ENCODE measurements at places on chromosomes 7 and 10. TPM values are rescaled to one million over a fixed set of nuclear protein-coding genes. Genes with fewer than 3 reads are reported as not detected.

PPIA gene
- 1,534 TPM for total RNA-seq

NKX2-3 gene
- total RNA-seq = not detected

DNA sequence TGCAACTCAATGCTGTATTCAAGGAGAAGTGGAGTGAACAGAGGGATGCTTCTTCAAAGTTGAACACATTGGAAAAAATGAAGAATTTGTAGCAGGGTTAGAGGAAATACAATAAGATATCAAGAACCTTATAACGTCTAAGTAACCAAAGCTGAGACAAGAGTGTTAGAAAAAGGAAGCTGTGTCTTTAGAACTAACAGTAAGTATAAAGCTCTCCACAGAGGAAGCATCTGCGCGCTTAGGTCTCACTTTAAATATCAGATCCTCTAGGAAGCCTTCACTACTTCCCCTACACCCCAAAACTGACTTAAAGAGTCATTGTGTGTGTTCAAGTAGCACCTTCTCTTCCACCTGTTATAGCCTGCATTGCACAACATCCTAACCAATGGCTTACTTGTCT, 43.0 kb downstream of the CH25H start:
- H3K36me3 ChIP-seq = no peaks in the 10 kb centered on the region
- peak overlapping the region; percentile 54 for H3K4me3 ChIP-seq
- H3K27me3 ChIP-seq = peaks cover 9% of the 10 kb centered on the region
- H3K27ac ChIP-seq = peak overlapping the region; percentile 19

GRCh38 chr10:124632064-124632531, 112.1 kb downstream of the FAM53B start:
- H3K4me1 ChIP-seq = peaks cover 95% of the 10 kb centered on the region
- H3K27me3 ChIP-seq = no peaks in the 10 kb centered on the region
- no peak for DNase-seq

IDI2 gene
- not detected for total RNA-seq

- no peak overlapping the region for H3K4me3 ChIP-seq
- H3K36me3 ChIP-seq = no peaks in the 10 kb centered on the region
- no peak overlapping the region for H3K27ac ChIP-seq
- DNase-seq = no peak
- H3K4me1 ChIP-seq = no peaks in the 10 kb centered on the region
- H3K27me3 ChIP-seq = peaks cover 13% of the 10 kb centered on the region
Observed at GRCh38 chr7:91912494-91912893, 28.2 kb upstream of the AKAP9 start.

Data from activated B cell treated with CpG ODN at 0.5 μM for 24 hours (primary cell).